NCI-H2081 (cell line): ENCODE measurements at places on chromosomes 7 and 10.
A peak's percentile ranks its signal among the peaks of the same experiment; 100 is the strongest.

- no peak for DNase-seq
Observed at GRCh38 chr7:110010359-110010758, 1080.6 kb upstream of the LRRN3 start.

- no peak for DNase-seq
Observed at GRCh38 chr10:30435073-30435422, 1.1 kb downstream of the MAP3K8 start.

DNA sequence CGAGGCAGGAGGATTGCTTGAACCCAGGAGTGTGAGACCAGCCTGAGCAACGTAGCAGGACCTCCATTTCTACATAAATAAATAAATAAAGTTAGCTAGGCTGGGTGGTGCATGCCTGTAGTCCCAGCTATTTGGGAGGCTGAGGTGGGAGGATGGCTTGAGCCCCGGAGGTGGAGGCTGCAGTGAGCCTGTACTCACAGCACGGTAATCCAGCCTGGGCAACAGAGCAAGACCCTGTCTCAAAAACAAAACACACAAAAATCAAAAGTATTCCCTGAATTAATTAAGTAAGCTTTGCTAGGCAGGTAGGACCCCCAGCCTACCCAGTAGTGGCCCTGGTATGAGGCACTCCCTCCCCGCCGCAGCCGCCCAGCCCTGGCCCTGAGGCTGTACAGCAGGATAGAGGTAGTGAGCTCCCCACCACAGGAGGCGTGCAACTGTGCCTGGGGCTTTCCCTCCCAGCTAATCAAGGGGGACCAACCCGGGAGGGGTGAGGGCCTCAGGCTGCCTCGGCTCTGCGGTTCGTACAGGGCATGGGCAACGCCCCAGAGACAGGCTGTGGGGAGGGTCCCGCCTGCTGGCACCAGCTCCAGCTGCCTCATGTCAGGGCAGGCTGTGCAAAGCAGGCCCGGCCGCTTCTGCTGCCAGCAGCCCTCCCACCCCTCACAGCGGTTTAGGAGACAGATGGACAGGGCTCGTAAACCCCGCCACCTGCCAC lies 1.0 kb upstream of the CYP2W1 start:
- no peak for DNase-seq

- DNase-seq = peak; percentile 31
Observed at GRCh38 chr7:40329601-40330153, 194.9 kb downstream of the SUGCT start.

DNA sequence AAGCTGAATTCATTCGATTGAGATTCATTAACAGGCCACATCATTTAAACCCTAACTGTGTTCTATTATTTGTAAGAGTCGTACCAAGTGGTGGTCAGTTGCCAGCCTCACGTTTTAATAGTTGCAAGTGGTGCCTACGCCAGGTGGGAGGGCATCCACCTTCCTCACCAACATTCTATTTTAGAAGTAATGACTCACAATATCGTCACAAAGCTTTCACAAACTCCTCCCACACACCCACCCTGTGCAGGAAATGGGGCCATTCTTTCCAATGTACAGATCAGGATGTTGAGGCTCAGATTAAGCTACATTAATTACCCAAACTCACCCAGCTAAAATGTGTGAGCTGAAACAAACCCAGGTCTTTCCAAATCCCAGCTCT lies 77.3 kb upstream of the SAMD8 start:
- no peak for DNase-seq

DNA sequence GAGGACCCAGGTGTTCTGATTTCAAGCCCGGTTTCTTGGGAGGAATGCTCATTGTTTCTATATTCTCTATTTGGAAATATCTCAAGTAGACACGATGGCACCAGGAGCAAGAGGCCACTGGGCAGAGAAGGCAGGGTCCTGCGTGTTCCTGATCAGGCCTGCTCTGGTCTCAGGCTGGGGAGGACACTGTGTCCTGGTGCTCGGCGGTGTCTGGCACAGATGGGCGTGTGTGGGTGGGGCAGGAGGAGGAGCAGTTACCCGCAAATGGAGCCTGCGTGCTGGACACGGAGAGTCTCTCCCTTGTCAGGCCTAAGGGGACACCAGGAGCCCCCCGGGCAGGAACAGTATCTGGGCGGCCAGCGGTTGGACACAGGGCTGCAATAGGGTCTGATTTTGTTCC lies 25.9 kb upstream of the GOLGA7B start:
- DNase-seq = no peak

DNA sequence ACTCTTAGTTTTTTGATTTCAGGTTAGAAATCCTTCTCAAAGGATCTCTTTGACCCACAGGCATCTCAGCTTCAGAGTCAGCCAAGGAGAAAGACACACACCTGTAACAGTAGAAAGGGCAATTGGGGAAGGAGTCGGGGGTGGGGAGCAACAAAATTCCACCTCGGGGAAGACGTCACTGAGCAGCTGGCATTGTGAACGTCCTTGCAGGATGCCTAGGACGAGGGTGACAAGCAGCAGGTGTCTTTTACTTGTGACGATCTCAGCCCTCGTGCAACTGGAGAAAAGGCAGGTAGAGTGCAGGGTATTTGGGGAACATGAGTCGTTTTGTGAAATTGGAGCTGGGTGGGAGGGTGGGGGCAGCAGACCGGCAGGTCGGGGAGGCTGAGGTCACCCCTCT lies 627.0 kb downstream of the ACTR3B start:
- DNase-seq = no peak

GRCh38 chr10:47363781-47364180 lies 15.6 kb downstream of the RBP3 start:
- no peak for DNase-seq

DNA sequence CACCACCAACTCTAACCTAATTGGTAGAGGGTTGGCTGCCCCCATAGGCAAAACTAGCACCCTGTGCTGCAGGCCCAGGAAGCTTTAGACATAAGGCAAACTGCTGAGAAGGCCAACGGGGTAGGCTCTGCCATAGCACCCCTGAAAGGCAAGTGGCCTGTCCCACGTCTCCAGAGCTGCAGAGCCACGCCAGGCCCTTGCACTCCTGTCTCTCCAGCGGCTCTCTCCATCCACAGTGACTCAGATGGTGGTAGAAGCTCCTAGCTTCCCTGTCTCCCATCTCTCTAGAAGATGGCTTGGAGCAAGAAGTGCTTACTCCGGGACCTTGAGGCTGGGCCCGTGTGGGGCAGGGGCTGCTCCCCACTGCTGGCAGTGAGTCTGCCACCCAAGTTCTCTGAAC lies 310.6 kb upstream of the ZMIZ1 start:
- no peak for DNase-seq

DNA sequence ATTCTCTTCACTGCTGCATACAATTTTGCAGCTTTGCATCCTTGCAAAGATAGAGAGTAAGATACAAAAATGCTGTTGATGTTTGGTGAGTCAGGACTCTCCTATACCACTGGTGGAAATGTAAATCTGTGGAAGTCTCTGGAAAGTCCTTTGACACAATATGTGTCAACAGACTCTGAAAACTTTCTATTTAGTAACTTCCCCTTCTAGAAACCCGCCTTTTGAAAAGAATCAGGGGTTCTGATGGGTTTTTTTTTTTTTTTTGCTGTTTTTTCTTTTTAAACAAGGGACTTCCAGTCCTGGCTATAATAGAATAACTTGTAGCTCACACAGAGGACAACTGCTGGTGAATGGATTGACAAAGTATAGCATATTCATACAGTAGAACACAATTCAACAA lies 16.4 kb downstream of the NOD1 start:
- no peak for DNase-seq

DNA sequence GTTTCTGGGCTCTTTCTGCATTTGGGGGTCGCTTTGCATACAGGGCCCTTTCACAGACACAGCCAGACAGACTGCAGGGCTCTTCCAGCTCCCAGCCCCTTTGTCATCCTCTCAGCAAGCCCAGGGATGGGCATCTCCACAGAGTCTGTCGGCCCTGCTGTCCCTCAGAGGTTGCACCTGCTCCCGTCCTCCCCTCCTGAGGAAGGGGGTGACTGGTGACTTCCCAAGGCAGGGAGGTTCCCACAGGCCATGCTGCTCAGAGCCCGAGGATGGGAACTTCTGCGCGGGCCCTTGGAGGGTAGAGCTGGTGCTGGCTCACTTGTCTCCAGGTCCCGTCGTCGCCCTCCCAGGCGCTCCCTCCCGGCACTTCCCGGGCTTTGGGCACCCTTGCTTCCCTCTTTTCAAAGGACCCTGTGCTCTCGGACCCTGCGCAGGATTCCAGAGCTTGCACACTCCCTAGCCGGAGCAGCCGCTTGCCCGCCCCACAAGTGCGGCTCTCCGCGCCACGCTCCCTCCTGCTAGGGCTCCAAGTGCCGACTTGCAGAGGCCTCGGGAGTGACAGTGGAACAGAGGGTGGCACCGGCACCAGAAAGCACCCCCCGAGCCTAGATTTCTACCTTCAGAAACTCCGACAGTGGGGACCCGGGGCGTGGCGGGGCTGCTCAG lies 152.5 kb downstream of the PRKAG2 start:
- DNase-seq = no peak

- no peak for DNase-seq
Observed at GRCh38 chr7:78768859-78769258, 684.6 kb downstream of the MAGI2 start.

DNA sequence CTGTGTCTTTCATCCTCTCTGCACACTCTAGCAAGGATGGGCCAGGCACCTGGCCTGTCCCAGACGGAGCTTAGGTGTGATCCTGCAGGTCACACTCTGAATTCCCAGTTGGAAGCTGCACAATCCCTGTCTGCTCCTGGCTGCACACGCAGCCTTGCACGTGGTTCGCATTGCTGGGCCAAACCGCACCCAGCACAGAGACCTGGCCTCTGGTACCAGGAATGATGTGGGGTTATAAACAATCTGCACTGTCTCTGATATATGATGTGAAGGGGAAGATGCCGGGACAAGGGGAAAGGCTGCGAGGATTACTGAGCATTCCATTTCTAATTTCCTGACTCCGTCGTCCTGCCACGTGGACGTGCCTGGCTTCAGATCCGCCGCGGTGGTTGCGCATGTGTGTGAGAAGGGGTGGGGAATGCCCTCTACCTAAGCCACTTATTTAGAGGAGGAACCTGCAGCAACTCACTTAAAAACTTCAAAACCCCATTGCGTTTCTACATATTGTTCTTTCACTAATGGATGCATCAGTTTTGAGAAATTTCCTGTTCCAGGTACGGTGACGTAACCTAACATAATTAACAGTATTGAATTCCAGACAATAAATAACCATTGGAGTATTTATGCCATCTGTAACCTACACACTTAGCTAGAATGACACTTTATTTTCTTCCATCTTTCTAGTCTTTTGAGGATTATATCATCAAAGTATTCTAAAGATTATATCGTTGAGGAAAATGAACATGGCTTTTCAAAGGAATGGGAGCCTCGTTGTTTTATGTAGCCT lies 559.7 kb upstream of the MGMT start:
- DNase-seq = no peak

DNA sequence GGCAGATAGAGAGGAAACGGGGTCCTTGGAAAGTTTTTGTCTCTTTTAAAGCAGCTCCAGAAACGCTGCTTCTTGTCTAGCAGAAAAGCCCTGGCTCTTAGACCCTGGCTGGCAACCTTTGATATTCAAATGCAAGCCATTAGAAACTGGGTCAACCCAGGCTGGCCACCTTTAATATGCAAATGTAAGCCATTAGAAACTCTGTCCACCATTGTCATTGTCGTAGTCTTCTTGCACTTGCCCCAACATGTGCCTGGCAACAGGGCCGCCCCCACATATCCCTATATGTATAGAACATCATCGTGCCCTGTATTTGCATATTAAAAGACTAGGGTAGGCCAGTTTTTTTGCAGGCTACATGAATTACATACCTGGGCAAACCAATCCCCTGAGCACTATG lies 621.3 kb upstream of the DPP6 start:
- DNase-seq = no peak

- no peak for DNase-seq
Observed at GRCh38 chr10:86110156-86110786, 256.3 kb downstream of the GRID1 start.

DNA sequence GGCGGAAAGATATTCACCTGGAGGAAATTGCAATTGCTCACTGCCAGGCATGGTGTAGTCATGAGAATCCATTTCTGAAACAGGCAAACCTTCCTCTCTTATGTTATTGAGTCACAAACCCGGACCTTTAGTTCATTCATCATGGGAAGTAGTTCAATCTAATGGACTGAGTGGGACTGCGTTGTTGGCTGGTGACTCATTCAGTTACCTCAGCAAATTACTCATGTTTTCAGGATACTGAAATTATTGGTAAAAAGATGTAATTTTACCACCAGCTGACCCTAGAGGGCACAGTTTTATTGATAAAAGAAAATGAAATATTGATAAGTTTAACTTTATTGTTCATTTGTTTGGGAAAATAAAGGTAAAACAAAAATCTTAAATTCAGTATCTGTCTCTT lies 1194.4 kb upstream of the SORCS1 start:
- DNase-seq = no peak

DNA sequence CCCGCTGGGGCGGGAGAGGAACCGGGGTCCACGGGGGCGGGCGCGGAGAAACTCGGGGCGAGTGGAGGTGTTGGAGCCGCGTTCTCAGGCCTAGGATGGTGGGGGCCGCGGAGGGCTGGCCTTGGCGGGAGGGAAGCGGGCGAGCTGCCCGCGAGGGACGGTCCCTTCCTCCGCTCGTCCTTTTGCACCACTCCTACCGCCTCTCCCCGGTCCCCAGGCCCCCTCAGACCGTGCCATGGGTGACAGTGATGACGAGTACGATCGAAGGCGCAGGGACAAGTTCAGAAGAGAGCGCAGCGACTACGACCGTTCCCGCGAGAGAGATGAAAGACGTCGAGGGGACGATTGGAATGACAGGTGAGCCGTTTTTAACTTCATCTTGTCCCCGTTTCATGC lies 451 bp downstream of the SRRT start:
- peak; percentile 23 for DNase-seq

GRCh38 chr7:69882269-69882668 lies 284.0 kb downstream of the AUTS2 start:
- DNase-seq = no peak

DNA sequence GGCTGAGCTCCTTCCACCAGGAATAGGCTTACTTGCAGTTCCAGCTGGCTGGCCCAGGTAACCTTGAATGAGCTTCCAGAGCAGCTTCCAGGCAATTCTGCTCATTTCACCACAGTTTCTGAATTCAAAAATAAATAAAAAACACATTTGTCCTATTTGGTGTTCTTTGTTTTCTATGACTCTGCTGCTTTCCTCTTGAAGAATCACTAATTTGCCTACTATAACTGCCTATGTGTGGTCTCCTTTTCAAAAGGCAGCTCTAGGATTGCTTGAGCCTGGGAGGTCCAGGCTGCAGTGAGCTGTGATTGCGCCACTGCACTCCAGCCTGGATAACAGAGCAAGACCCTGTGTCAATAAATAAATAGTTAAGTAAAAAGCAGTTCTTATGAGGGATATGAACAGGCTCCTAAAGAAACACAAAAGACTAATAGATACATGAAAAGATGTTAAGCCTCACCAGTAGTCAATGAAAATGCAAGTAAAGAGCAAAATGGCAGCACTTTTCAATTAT lies 19.5 kb upstream of the TNPO3 start:
- DNase-seq = no peak

DNA sequence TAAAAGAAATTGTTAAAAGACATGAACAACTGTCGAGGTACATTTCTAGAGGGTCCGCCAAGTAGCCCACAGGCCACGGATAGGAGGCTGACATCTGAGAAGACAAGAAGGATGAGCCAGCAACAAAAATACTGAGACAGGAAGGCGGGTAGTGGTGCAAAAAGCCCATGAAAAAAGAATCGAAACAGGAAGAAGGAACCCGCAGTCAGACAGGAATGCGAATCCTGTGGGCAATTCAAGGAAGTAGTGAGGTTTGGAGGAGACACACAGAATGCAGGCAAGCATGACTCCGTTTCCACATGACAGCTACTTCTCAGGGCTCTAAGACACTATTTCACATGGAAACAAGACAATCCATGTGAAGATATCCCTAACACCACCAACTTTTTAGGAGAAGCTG lies 125.2 kb downstream of the DOCK4 start:
- no peak for DNase-seq

- DNase-seq = no peak
Observed at GRCh38 chr10:132860532-132860931, 74.6 kb upstream of the NKX6-2 start.
